Stimulated activated naive CD4-positive, alpha-beta T cell treated with Interleukin-2 at 50 U/mL for 16 hours (primary cell): ENCODE measurements at places on chromosomes 5 and 9.

- DNase-seq = no peak
Observed at GRCh38 chr5:136166909-136167308, 26.1 kb downstream of the SMIM32 start.

GRCh38 chr9:95116002-95116807 is 201.3 kb downstream of the FANCC start:
- no peak for DNase-seq

DNA sequence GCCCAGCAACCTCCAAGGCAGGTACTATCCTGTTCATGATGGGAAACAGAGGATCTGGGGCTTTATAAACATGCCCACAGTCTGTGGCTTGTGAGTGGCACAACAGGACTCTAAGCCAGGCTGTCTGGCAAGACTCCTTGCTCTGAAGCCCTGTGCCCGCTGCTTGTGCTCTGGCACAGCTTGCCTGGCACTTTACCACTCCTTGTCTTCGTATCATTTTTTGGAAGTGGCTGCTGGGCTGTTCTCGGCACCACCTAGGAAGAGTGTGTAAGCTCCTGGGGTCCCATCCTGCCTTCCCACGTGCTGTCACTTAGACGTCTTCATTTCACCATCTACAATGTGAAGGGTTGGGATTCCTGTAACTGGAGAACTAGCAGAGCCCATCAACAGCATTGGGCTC is 59.3 kb upstream of the GLRX start:
- no peak for DNase-seq

DNA sequence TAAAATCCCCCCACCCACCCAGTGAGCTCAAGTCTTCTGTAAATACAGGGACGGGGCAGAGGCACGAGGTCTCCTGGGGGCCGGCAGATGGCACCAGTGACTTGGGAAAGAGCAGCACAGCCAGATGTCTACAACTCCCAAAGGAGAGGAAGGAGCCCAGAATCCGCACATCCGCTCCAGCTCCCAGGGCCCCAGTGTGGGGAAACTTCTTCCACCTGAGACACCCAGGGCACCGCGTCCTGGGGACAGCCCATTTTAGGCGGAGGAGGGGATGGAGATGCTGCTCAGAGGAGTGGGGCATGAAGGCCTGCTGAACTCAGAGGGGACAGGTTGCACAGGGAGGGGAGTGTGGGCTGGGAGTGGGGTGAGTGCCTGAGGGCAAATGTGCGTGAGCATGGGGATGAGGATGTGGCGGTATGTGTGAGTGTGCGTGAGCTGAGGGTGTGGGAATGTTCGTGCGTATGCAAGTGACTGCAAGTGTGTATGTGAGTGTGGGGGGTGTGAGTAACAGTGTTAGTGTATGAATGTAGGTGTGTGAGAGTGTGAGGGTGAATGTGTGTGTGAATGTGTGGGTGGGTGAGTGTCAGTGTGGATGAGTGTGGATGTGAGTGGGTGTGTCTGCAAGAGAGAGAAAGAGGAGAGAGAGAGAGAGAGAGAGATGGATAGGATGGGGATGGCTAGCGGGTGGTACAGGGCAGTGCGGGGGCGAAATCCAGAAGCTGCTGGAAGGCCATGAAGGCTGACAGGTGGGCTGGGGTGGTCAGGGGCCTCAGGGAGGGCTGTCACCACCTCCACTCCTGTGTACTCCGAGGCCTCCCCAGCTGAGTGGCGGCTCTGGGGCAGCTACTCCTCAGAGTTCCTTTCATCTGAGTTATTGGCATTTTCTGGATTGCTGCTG is 63.5 kb downstream of the DUSP1 start:
- DNase-seq = no peak

DNA sequence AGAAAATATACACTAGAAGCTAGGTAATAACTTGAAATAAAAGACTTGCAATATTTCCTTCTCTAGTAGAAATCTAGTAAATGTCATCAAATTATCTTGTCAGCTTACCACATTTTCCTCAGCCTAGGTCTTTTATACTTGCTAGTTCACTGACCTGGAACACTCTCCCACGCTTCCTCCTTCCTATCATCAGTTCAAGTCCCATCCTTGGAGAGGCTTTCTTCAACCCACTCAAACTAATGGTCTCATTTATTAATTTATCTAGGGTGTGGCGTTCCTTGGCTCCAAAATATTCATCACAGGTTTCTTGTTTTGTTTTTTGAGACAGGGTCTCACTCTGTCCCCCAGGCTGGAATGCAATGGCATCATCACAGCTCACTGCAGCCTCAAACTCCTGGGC is 2.9 kb downstream of the FAM13B start:
- no peak for DNase-seq

DNA sequence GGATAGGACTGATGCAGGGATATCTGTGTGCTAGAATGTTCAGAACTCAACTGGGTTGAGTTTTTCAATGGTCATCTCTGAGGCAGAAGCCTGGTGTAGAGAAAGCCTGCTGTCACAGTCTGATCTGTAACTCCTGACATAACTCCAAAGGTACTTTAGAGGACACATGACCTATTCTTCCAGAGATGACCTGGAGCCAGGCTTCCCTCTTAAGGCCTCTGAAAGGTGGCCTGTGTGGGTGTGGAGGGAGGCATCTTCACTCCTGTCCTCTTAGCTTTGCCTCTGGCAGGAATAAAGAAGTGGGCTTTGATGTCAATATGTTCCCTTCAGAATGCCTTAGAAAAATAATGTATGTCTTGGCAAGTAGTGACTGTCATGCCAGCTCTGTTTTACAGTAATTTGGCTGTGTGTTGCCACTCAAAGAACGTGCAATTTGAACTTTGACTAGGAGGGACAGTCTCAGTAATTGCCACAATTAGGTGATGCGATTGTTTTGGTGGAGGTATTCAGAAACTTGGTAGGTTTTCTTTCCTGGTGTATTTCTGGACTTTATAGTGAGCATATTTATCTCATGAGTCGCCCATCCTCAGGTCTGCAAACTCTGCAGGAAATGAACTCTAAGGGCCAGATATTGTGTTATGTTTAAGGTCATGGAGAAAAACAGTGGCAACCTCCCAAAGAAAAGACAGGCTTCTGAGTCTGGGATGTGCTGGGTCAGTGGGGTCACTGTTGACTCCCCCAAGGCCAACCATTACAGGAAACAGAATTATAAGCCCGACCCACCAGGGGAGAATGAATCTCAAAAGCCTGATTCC is 3.2 kb upstream of the C5orf63 start:
- no peak for DNase-seq

DNA sequence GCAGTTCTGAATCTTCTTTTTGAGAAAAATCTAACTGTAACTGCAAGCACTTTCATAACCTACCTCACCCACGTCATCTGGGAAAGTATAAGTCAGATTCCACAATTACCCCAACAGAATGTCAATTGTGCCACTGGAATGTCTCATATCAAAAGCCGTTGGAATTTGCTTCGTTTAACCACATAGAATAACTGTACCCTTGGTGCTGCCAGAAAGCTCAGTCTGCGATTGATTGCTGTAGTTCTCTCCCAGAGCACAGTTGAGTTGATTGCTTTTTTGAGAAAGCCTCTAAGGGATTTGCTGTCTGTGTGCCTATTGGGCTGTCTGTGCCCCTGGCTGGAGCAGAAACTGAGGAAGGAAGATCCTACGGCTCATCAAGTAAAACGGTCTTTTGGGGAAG is 583.6 kb downstream of the TMEM38B start:
- DNase-seq = no peak

DNA sequence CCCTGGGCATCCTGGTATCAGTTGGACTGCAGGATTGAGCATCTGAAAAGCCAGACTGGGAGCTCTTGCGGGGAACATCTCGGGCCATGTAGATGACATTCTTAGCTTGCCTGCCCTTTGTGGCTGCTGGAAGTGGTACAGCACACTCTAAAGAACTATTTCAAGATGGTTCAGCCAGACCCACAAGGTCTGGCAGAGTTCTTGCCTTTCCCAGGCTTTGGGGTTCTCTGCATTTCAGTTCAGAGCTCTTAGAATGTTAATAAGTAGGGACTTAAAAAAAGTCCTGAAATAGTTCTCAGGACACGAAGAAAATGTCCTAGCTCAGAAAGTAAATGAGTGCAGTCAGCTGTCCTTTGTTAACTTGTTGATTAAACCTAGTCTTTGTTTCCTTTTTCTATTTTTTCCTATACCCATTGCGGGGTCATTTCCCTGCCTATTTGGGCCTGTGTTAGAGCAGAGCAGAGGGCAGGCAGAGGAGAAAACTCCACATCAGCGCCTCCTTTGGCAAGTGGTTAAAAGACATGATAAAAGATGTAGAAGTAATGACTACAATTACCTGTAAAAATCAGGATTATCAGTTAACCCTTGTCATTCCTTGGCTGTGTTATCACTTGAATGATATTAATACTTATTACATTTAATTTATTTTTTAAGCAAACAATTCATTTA is 291.5 kb downstream of the ZSWIM6 start:
- DNase-seq = no peak
